Left cardiac atrium (tissue), 4 donors: ENCODE measurements at places on chromosomes 7 and 10. TPM values are rescaled to one million over a fixed set of nuclear protein-coding genes. Genes with fewer than 3 reads are reported as not detected.

GRCh38 chr7:116399819-116400218 lies 99.7 kb upstream of the CAV2 start:
- DNase-seq = no peak

DNA sequence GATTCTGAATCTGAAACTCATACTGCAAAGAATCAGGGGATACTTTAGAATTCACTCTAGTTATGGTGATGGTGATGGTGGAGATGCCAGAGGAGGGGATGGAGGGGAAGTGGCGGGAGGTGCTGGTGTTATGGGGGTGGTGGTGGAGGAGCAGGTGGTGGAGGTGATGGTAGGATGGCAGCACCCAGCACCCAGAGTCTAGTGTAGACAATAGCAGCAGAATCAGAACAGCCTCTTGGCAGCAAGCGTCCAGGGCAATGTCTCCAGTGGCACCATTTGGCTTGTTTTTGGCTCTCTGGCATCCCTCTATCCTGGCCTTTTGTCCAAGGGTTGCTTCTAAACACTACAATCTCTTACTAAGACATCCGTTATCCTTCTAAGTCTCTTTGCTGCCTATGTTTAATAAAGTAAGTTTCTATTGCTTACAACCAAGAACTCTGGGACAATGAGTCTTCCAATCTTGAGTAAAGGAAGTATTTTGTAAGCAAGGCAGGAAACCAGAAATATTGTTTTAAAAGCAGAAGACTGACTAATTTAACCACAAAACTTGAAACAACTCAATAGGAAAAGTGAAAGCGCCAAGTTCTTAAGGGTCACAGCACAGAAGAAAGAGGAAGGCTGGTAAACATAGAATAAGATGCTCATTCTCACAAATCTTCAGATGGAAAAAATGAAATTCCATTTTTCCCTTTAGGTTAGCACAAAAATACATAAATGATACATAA lies 42.4 kb upstream of the GDF10 start:
- DNase-seq = no peak

DNA sequence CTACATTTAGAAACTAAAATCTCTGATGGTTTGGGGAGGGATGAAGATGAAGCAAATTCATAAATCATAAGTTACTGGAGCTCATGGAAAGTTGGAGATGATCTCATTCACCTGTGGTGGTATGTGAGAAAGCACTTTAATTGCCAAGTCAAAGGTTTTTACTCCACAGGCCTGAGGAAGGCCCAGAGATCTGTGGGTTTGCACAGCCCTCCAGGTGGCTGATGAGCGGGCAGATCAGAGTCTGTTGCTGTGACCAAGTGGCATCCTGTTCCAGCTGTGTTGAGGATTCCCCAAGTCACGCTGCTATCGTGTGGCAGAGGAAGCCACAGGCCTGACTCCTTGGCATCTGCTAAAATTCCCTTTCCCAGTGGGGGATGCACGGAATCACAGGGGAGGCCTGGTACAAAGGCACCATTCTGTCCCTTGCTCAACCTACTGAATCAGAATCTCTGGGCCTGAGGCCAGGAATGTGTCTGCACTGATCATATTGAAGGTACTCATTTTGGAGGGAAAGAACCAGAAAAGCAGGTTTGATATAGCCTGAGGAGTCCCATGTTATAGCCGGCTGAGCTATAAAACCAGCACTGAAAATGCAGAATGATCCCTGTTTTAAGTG lies 19.7 kb upstream of the DDC start:
- no peak for DNase-seq

- no peak for DNase-seq
Measured at GRCh38 chr7:56110611-56111010, 4.3 kb upstream of the CHCHD2 start.

- DNase-seq = no peak
Measured at GRCh38 chr10:15344876-15345285, 26.2 kb downstream of the FAM171A1 start.

The LRMDA gene
- 40.6 TPM for total RNA-seq

- no peak for DNase-seq
Measured at GRCh38 chr7:69518705-69519077, 79.6 kb upstream of the AUTS2 start.

DNA sequence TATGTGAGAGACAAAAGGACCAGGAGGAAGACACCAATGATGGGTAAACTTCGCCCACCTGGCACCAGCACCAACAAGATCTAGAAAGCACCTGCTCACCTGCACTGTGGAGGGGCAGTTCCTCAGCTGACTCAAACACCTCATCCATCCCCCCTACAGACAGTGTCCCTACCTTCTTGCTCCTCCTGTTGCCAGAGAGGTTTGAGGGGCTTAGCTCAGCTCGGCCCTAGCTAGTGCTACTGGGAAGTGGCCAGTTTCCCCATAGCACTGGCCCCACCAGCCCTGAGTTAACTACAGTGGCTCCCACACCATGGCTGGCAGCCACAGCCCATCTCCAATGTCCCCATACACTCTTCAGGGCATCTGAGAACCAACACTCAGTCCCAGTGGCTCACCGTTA lies 70.8 kb downstream of the GRID1 start:
- DNase-seq = no peak

DNA sequence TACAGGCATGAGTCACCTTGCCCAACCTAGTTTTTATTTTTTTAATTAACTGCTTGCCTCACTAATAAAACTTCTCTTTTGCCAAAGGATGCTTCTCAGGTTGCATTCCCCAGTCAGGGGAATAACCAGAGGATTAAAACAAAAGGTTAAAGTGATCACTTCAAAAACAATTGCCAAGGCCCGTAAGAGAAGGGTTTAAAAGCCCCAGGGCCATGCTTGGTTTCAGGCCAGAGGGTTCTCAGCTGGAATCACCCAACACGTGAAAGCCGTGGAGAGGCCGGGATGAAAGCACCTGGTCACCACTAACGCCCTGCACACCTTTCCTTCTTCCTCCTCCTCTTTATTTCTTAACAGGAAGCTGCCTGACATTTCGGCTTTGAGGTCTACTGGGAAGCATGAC lies 587.5 kb downstream of the PTPRN2 start:
- no peak for DNase-seq

DNA sequence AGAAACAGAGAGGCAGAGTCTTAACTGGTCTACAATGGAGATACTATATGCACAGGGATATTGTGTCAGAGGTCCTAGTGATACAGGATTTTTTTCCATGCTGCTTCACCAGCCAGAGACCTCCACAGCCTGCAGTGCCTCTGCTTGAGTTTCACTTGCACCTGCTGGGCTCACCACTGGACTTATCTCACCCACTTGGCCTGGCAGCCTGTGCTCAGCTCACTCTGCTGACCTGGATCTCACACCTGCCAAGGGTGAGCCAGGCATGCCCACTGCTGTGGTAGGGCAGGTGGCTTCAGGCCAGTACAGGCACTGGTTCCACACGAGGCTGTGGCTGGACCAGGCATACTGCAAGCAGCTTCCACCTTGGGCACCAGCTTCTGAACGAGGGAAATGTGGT lies 36.6 kb downstream of the PNLIPRP3 start:
- DNase-seq = no peak

The BBS9 gene
- total RNA-seq = 14.1 TPM

The TWIST1 gene
- 3.2 TPM for total RNA-seq

The PBLD gene
- total RNA-seq = 4.1 TPM
